Nucleus accumbens (tissue), 56 donors: ENCODE measurements at places on chromosomes 12 and 14.

GRCh38 chr12:120214626-120215356, 13.9 kb upstream of the RPLP0 start:
- no peak for DNase-seq

DNA sequence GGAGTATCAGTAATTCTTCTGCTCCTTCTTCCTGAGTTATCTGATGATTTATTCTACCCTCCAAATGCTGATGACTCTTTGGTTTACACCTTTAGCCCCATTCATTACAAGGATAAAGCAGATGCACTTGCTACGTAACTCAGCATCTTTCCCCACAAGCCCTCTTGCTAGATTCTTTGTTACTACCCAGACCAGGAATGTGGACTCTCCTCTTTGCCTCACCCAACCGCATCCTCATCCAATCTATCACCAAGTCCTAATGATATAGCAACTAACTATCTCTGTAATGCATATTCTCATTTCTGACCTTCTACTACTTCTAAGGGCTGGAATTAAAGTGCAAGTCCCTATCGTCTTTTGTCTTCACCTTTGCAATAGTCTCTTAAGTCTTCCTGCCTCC, 9.2 kb downstream of the KRT1 start:
- no peak for DNase-seq

GRCh38 chr14:102558556-102558955, 33.9 kb upstream of the RCOR1 start:
- no peak for DNase-seq

- DNase-seq: no peak
Observed at GRCh38 chr12:94743174-94743573, 92.8 kb upstream of the TMCC3 start.

- no peak for DNase-seq
Observed at GRCh38 chr14:99136401-99136800, 135.6 kb downstream of the BCL11B start.

GRCh38 chr12:6272300-6273204, 37.9 kb upstream of the PLEKHG6 start:
- DNase-seq: no peak

DNA sequence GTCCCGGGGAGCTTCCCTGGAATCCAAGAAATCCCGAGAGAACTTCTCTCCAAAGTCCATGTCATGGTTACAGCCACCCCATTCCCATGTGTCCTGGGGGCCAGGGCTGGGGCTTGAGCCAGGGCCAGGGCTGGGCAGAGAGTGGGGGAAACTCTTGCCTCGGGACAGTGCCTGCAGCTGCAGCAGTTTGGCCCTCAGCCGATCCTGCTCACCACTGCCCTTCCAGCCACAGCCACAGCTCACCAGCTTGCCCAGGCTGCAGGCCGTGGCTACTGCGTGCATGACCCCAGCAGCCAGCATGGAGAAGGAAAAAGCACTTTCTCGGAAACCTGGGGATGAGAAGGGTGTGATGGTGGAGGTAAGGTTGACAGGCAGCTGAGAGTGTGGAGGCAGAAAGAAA, 3.5 kb downstream of the WNT10B start:
- DNase-seq: no peak

DNA sequence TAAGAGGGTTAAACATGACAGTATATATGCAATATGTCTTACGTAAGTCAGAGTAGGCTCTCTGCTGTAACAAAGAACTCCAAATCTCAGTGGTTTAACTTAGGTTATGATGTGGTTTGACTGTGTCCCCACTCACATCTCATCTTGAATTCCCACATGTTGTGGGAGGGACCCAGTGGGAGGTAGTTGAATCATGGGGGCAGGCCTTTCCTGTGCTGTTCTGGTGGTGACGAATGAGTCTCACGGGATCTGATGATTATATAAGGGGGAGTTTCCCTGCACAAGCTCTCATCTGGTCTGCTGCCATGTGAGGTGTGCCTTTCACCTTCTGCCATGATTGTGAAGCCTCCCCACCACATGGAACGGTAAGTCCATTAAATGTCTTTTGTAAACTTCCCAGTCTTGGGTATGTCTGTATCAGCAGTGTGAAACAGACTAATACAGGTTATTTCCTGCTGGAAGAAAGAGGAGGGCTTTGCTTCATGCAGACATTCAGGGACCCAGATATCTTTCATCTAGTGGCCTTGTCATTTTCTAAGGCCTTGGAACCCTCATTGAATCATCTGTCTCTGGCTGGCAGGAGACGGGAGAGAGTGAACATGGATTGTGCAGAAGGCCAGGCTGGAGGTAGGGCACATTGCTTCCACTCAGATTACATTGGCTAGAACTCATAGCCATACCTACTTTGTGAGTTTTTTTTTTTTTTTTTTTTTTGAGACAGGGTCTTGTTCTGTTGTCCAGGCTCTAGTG, 96.1 kb downstream of the CRADD start:
- DNase-seq: no peak
